K562 (cell line): ENCODE measurements at places on chromosomes 2 and 18. TPM values are rescaled to one million over a fixed set of nuclear protein-coding genes. Genes with fewer than 3 reads are reported as not detected.

DNA sequence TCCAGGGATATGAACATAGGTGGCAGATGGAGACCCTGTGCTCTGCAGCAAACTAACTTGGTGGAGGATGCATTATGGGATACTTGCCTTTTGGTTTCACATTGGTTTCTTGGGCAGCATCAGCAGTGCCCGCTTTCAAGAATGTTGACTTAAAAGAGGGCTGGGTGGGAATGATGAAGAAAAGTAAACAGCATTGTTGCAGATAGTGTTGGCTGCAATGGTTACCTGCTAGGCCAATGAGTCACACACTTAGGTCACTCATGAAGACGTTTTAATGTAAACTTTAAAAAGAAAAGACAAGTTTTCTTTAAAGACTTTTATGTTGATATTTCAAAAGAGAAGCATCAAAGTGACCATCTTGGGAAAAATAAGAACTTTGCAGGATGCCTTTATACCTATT, 26.1 kb upstream of the FAM237A start:
- H3K4me1 ChIP-seq: no peaks in the 10 kb centered on the region; the same call in 1 of the 2 replicates
- no peak overlapping the region for H3K4me3 ChIP-seq
- no peak for DNase-seq
- no peaks in the 10 kb centered on the region for H3K27me3 ChIP-seq
- no peaks in the 10 kb centered on the region for H3K36me3 ChIP-seq
- H3K27ac ChIP-seq: no peak overlapping the region

DNA sequence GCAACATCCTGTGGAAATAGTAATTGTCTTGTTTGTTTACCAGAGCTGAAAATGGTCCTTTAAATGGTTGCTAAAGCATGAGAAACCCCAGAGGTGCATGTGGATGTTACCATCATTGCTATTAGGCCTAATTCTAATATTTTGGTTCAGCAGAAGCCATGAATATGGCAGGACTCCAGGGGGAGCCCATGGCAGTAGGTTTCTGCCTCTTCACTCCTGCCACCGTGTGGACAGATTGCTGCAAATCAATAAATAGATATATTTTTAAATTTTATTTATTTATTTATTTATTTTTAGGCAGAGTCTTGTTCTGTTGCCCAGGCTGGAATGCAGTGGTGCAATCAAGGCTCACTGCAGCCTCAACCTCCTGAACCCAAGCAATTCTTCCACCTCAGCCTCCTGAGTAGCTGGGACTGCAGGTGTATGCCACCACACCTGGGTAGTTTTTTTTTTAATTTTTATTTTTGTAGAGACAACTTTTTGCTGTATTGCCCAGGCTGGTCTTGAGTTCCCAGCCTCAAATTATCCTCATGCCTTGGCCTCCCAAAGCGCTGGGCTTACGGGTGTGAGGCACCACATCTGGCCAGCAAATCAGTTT, 54.9 kb upstream of the CAPN13 start:
- no peaks in the 10 kb centered on the region for H3K36me3 ChIP-seq
- H3K4me3 ChIP-seq: no peak overlapping the region
- DNase-seq: peak; percentile 57
- peaks cover 2% of the 10 kb centered on the region; the same call in 1 of the 3 replicates for H3K27me3 ChIP-seq
- H3K27ac ChIP-seq: no peak overlapping the region
- no peaks in the 10 kb centered on the region for H3K4me1 ChIP-seq

Gene SCN2A
- 0.27 and 0.29 TPM in 2 replicates for total RNA-seq

- no peaks in the 10 kb centered on the region for H3K36me3 ChIP-seq
- H3K4me3 ChIP-seq: no peak overlapping the region
- DNase-seq: no peak
- no peak overlapping the region for H3K27ac ChIP-seq
Measured at GRCh38 chr2:239024226-239024625, 176.3 kb downstream of the TWIST2 start.

GRCh38 chr2:231013820-231014219, 17.9 kb downstream of the SPATA3 start:
- DNase-seq: no peak
- no peaks in the 10 kb centered on the region for H3K36me3 ChIP-seq
- H3K4me3 ChIP-seq: no peak overlapping the region

DNA sequence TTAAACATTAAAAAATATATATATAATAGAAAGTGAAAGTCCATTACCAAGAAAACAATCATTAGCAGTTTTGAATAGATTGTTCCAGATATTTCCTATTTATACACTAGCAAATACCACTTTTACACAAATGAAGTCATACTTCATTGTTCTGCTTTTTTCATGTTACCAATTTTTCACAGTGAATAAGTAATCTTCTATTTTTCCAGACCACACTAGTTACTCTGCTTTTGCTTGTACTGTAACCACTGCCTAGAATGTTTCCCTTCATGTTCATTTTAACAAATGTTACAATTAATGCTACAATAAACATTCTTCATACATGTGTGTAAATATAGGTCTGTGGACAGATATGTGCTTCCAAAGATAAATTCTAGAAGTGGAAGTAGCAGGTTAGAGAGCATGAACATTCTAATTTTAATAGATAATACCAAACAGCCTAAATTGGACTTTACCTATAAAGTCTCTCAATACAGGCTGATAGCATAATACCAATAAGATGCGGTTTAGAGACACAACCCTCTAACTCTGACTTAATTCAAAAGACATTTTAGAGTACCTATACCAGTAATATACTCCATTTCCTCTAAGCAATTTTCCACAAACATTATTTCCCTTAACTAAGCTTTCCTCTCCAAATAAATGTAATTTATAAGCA, 17.0 kb downstream of the ITSN2 start:
- no peak overlapping the region for H3K27ac ChIP-seq
- no peaks in the 10 kb centered on the region for H3K36me3 ChIP-seq
- H3K4me1 ChIP-seq: no peaks in the 10 kb centered on the region; the same call in 1 of the 2 replicates
- H3K4me3 ChIP-seq: no peak overlapping the region
- no peaks in the 10 kb centered on the region for H3K27me3 ChIP-seq

DNA sequence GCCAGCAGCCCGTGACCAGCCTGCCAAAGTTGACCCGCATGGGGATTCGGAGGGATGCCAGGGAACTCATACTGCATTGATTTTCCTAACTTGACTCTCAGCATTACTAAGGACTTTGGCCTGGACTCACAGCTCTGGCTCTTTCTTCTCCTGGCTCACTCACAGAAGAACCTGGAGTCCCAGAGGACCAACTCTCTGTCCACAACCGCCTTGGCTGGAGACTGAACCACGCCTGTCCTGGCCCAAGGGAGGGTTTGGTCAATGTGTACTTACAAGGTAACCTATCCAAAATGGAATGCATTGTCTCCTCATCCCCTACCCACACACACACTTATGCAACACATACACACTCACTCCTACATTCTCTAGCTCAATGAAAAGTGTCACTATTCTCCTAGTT, 135.6 kb upstream of the KLHL29 start:
- no peak overlapping the region for H3K27ac ChIP-seq
- H3K4me1 ChIP-seq: no peaks in the 10 kb centered on the region
- H3K36me3 ChIP-seq: no peaks in the 10 kb centered on the region
- H3K27me3 ChIP-seq: no peaks in the 10 kb centered on the region
- no peak for DNase-seq
- no peak overlapping the region for H3K4me3 ChIP-seq

DNA sequence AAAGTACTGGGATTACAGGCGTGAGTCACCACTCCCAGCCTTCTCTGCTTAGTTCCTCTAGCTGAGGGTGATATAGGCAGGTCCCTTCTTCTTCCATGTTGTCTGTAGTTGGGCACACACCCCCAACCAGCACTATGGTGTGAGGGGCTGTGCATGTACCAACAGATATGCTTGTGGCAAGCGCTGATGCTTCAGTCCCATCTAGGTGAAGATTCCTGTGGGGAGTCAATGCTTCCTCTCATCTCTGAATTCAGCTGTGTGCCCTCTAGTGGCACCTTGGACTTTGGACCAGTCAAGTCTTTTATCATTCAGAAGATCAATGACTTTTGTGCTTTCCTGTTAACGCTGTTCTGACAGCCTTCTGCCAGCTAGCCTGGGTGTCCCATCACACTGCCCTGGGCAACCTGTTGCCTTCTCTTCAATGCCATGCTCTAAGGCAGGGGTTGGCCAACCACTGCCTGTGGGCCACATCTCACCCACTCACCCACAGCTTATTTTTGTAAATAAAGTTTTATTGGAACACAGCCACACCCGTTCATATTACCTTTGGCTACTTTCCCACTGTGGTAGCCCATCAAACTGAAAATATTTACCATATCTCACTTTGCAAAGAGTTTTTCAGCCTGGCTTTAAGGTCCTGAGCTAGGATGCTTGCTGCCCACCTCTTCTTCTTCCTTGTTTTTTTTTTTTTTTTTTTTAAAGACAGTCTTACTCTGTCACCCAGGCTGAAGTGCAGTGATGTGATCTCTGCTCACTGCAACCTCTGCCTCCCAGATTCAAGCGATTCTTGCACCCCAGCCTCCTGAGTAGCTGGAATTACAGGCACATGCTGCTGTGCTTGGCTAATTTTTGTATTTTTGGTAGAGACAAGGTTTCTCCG, 51.0 kb downstream of the NPAS2 start:
- no peak overlapping the region for H3K27ac ChIP-seq
- no peak overlapping the region for H3K4me3 ChIP-seq
- H3K36me3 ChIP-seq: no peaks in the 10 kb centered on the region
- H3K27me3 ChIP-seq: peaks cover 5% of the 10 kb centered on the region
- no peak for DNase-seq
- no peaks in the 10 kb centered on the region for H3K4me1 ChIP-seq

DNA sequence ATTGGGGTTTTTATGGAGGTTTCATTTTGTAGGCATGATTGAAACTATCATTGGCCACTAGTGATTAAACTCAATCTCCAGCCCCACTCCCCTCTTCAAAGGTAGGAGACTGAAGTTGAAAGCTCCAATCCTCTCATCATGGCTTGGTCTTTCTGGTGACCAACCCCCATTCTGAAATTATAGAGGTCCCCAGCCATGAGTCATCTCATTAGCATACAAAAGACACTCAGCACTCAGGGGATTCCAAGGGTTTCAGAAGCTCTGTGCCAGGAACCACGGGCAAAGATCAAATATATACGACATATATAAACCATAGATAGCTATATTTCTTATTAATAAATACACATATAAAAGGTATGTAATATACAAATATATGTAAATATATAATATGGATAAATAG, 256.0 kb upstream of the POU3F3 start:
- no peak overlapping the region for H3K4me3 ChIP-seq
- H3K4me1 ChIP-seq: no peaks in the 10 kb centered on the region
- no peaks in the 10 kb centered on the region for H3K36me3 ChIP-seq
- H3K27ac ChIP-seq: no peak overlapping the region
- DNase-seq: no peak
- no peaks in the 10 kb centered on the region for H3K27me3 ChIP-seq

Gene SATB2
- 34.0 and 34.3 TPM in 2 replicates for total RNA-seq

DNA sequence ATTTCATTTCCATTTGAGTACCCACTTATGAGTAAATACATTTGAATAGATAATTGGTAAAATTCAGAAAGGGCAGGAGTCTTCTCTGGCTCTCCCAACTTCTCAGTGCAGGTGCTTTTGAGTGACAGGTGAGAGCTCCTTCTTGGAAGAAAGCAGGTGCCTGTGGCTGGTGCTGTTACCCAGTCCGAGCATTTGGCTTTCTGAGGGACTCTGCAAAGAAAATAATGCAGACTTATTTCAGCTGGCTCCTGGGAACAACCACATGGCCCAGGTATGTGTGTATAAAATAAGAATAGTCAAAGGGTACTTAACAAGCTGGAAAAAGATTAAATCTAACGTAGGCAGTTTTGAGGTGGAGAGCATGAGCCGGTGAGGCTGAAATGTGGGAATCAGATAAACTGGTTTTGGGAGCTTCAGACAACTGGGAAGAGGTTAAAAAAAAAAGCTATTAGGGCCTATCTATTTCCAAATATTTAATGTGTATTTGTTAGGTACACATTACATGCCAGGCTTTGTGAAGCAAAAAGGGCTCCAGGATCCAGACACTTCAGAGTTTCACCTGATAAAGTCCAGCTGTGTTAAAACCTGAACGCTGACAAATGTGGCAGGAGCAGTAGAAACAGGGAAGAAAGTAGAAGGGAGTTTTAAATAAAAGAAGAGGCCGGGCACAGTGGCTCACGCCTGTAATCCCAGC, 20.6 kb downstream of the ZNF236 start:
- DNase-seq: no peak
- no peak overlapping the region for H3K4me3 ChIP-seq

GRCh38 chr18:13294309-13294708, 75.7 kb downstream of the LDLRAD4 start:
- peaks cover 17% of the 10 kb centered on the region; the same call in 2 of the 3 replicates for H3K27me3 ChIP-seq
- H3K27ac ChIP-seq: no peak overlapping the region
- no peaks in the 10 kb centered on the region for H3K36me3 ChIP-seq
- H3K4me1 ChIP-seq: no peaks in the 10 kb centered on the region
